Osteoblast (primary cell): ENCODE measurements at places on chromosomes 1 and 21. TPM values are rescaled to one million over a fixed set of nuclear protein-coding genes. Genes with fewer than 3 reads are reported as not detected.

DNA sequence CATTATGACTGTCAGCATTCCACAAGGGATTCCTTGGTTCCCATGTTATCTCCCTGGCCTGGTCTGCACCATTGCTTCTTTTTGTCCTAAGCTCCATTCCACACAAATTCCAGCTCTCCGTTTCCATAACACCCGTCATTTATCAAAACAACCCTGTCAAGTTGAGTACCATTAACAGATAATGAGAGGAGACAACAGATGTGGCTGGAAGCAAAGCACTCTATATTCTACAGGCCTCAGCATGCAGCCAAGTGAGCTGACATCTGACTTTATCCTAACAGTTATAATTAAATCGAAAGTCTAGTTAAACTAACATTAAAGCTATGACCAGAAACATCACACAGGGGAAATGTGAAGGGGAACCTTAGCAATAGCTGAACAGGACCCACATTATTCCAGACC lies 110.4 kb downstream of the RERE start:
- H3K4me3 ChIP-seq, result no peak overlapping the region
- H3K4me1 ChIP-seq, result peaks cover 24% of the 10 kb centered on the region
- H3K36me3 ChIP-seq, result no peaks in the 10 kb centered on the region
- no peak for DNase-seq
- H3K27ac ChIP-seq, result no peak overlapping the region
- H3K27me3 ChIP-seq, result no peaks in the 10 kb centered on the region

GRCh38 chr1:159832309-159832708 lies 5.6 kb downstream of the SLAMF8 start:
- no peaks in the 10 kb centered on the region for H3K36me3 ChIP-seq
- H3K4me3 ChIP-seq, result no peak overlapping the region
- no peaks in the 10 kb centered on the region for H3K27me3 ChIP-seq
- H3K27ac ChIP-seq, result no peak overlapping the region
- peaks cover 6% of the 10 kb centered on the region for H3K4me1 ChIP-seq

GRCh38 chr1:47532921-47533792 lies 95.3 kb downstream of the FOXD2 start:
- peaks cover 4% of the 10 kb centered on the region for H3K27me3 ChIP-seq
- H3K36me3 ChIP-seq, result no peaks in the 10 kb centered on the region
- H3K4me3 ChIP-seq, result peak overlapping the region; percentile 71
- no peak overlapping the region for H3K27ac ChIP-seq

DNA sequence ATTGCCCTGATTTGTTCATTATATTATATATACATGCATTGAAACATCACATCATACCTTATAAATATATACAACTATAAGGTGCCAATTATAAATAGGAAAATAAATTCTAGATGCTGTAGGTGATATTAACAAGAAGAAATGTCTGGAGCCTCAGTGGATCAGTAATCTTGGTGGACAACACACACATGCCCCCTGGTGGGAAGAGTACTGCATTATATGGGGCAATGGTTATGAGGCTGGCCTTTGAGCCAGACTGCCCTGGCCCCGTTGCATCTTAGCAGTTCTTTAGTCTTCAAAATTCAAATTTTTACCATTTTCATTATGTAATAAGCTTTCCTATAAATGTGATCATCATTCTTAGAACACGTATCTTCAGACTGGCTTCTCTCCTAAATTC lies 335.0 kb upstream of the GREM2 start:
- H3K4me3 ChIP-seq, result no peak overlapping the region
- no peaks in the 10 kb centered on the region for H3K4me1 ChIP-seq
- DNase-seq, result peak; percentile 61
- no peaks in the 10 kb centered on the region for H3K36me3 ChIP-seq

- no peaks in the 10 kb centered on the region for H3K27me3 ChIP-seq
- peak; percentile 3 for DNase-seq
- H3K4me1 ChIP-seq, result peaks cover 5% of the 10 kb centered on the region
- peaks cover 43% of the 10 kb centered on the region for H3K36me3 ChIP-seq
- no peak overlapping the region for H3K4me3 ChIP-seq
Observed at GRCh38 chr1:36182734-36183133, 26.8 kb downstream of the MAP7D1 start.

GRCh38 chr1:201598396-201598795 lies 59.5 kb downstream of the NAV1 start:
- no peak for DNase-seq
- peaks cover 26% of the 10 kb centered on the region for H3K36me3 ChIP-seq
- H3K4me1 ChIP-seq, result peaks cover 66% of the 10 kb centered on the region
- H3K4me3 ChIP-seq, result no peak overlapping the region

GRCh38 chr1:11680270-11681070 lies 478 bp downstream of the MAD2L2 start:
- peaks cover 16% of the 10 kb centered on the region for H3K4me1 ChIP-seq
- peaks cover under 1% of the 10 kb centered on the region for H3K27me3 ChIP-seq
- H3K27ac ChIP-seq, result peak overlapping the region; percentile 71
- H3K36me3 ChIP-seq, result peaks cover 8% of the 10 kb centered on the region

- no peak for DNase-seq
- peaks cover 16% of the 10 kb centered on the region for H3K4me1 ChIP-seq
- H3K27ac ChIP-seq, result no peak overlapping the region
- H3K27me3 ChIP-seq, result no peaks in the 10 kb centered on the region
- H3K36me3 ChIP-seq, result no peaks in the 10 kb centered on the region
- H3K4me3 ChIP-seq, result no peak overlapping the region
Observed at GRCh38 chr1:97934491-97934890, 13.7 kb upstream of the DPYD start.

The PROK1 gene
- not detected in 2 replicates for total RNA-seq

The MARK1 gene
- 0.72 and 1.5 TPM in 2 replicates for total RNA-seq

The TRABD2B gene
- total RNA-seq, result under 0.01 TPM in 2 replicates

The ARL8A gene
- 24.2 and 25.0 TPM in 2 replicates for total RNA-seq

The FAM72C gene
- total RNA-seq, result 0.36 and 0.59 TPM in 2 replicates

The RBP7 gene
- not detected in 2 replicates for total RNA-seq

The ZNF593 gene
- 21.2 and 29.0 TPM in 2 replicates for total RNA-seq

The LRRC39 gene
- 0.36 and 1.2 TPM in 2 replicates for total RNA-seq
